ENCODE measurements at places on chromosomes 5 and 9.

DNA sequence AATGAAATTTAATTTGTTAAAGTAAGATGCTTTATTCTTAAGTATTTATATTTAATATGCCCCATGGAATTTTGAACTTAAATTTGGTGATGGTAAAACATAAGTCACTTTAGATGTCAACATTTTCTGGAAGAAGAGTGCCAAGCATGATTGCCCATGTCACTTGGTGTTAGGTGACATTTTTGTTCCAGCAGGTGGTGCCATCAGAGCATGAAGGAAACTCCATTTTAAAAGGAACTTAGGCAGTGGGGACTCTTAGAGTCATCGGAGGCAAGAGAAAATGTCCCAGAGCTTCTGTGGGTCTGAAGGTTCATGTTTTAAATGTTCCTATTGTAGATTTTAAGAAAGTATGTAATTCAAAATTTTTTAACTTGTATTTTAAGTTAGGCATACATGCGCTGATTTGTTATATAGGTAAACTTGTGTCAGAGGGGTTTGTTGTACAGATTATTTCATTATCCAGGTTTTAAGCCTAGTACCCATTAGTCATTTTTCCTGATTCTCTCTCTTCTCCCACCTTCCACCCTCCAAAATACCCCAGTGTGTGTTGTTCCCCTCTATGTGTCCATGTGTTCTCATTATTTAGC is 789.3 kb downstream of the SEMA5A start:
- no peak for DNase-seq

DNA sequence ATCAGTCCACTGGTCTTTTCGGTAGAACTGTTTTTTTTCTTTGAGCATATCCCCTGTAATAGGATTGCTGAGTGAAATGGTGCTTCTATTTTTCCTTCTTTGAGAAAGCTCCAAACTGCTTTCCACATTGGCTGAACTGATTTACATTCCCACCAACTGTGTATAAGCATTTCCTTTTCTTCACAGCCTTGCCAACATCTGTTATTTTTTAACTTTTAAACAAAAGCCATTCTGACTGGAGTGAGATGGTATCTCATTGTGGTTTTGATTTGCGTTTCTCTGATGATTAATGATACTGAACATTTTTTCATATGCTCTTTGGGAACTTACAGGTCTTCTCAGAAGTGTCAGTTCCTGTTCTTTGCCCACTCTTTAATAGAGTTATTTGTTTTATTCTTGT is 764.7 kb downstream of the MTRR start:
- no peak for DNase-seq

GRCh38 chr9:125537442-125538091 is 169.4 kb downstream of the MAPKAP1 start:
- DNase-seq, result no peak

- no peak for DNase-seq
These were observed 34.9 kb upstream of the EPB41L4B start for GRCh38 chr9:109355564-109356297.

- DNase-seq, result no peak
These were observed 63.5 kb upstream of the TBC1D2 start for GRCh38 chr9:98318834-98319478.

- DNase-seq, result no peak
These were observed 104.5 kb upstream of the NFIB start for GRCh38 chr9:14418301-14418940.

GRCh38 chr9:70257991-70258691 is 637 bp upstream of the SMC5 start:
- no peak for DNase-seq

- no peak for DNase-seq
These were observed 125.9 kb downstream of the GADD45G start for GRCh38 chr9:89730715-89731114.

- no peak for DNase-seq
These were observed 158.4 kb downstream of the ERCC6L2 start for GRCh38 chr9:96033896-96034295.

GRCh38 chr5:155342956-155343355 is 329.4 kb downstream of the KIF4B start:
- no peak for DNase-seq

DNA sequence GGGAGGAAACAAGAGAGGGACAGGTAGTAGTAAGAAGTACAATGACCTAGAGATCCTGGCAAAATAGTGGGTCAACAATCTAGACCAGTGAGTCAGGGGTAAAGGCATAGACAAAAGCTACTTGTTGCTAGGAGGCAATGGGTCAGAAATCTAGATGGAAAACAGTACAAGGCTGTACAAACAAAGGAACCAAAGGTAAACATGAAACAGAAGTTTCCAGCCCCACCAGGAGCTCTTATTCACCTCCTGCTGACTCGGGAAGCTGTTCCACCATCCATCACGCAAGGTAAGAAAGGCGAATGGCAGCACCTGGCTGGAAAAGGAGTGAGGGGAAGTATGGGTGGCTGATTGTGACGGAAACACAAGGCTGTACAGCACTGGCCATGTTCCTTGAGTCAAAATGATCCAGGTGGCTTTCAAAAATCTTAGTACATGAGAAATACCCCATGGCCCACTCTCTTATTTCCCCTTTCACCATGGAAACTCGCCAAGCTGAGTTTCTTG is 70.5 kb upstream of the RAI14 start:
- no peak for DNase-seq

GRCh38 chr9:116646661-116647514 is 40.2 kb upstream of the TRIM32 start:
- DNase-seq, result no peak

DNA sequence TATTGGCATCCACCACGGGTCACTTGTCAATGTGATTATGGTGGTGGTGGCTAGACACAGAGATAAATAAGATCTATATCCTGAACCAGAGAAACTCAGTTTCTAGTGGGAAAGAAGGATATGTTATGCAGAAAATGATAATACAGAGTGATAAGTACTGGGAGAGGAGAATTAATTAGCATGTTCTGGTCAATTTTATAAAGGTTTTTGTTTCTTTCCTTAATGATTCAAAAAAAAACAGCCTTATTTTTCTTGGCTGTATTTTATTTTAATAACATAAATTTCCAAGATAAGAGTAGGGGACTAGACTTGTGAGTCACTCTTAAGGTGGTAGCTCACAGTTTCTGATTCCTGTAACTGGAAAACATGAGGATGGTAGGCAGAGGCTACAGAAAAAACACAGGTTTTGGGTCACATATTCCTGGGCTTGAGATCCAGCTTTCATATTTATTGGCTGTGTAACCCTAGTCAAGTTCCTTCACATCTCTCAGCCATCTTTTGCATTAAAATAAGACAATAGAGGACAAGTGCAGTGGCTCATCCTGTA is 350.3 kb upstream of the RPS23 start:
- no peak for DNase-seq

DNA sequence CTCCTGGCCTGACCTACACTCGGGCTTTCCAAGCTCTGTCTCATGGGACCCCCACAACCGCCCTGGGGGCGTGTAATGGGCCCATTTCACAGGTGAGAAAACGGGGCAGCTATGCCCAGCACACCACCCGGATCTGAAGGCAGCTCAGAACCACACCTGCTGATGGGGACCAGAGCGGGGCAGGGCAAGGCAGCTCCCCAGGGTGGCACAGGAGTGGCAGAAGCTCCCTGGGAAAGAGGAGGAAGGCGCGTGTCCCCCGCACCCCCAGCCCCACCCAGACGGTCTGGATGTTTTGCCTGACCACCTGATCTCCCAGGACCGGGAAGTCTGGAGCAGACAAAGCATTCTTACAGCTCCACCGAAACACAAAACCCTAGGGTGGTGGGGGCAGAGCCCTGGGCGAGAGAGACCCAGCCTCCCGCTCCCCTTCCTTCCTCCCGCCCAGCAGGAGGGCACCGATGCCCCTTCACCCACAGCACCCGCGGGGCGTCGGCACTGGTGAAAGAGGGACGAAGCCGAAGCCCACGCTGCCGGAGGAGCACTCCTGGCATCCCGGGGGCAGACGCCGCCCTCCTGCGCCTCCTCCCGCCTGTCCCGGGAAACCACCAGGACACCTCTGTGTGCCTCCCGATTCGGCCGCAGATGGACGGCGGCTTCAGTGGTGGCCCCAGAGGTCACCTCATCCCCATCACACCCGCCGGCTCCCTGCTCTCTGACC is 14.5 kb downstream of the NOTCH1 start:
- no peak for DNase-seq

- no peak for DNase-seq
These were observed 290.4 kb upstream of the PDE4D start for GRCh38 chr5:60183881-60184280.

GRCh38 chr9:17816431-17817027 is 237.7 kb downstream of the SH3GL2 start:
- no peak for DNase-seq

DNA sequence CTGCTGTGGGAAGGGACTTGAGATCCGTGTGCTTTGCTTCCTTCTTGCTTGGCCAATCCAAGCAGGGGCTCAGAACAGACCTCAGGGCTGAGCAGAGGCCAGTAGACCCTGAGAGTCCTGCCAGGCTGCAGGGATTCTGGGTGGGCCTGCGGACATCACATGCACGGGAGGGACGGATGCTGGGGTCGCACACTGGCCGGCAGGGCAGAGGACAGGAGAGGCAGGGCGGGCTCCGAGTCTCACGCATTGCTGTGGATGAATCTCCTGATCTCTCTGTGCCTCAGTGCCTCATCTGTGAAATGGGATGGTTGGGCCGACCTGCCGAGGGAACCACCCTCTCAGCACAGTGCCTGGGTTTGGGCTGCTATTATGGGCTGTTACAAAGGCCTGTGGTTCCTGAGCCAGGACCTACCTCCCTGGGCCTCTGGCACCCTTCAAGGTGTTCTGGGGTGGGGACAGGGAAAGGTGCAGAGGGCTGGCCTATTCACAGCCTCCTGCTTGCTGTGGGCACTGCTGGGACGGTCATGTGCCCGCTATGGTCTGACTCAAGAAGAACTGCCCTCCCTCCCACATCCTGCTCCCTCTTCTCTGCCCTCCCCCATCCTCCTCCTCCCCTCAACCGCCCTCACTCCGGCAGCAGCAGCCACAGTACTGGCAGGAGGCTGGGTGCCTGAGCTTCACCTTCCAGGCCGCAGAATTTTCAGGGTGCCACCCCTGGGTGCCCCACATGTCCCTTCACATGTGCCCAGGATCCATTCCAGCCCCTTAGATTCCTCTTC is 43.3 kb downstream of the NCS1 start:
- DNase-seq, result no peak

DNA sequence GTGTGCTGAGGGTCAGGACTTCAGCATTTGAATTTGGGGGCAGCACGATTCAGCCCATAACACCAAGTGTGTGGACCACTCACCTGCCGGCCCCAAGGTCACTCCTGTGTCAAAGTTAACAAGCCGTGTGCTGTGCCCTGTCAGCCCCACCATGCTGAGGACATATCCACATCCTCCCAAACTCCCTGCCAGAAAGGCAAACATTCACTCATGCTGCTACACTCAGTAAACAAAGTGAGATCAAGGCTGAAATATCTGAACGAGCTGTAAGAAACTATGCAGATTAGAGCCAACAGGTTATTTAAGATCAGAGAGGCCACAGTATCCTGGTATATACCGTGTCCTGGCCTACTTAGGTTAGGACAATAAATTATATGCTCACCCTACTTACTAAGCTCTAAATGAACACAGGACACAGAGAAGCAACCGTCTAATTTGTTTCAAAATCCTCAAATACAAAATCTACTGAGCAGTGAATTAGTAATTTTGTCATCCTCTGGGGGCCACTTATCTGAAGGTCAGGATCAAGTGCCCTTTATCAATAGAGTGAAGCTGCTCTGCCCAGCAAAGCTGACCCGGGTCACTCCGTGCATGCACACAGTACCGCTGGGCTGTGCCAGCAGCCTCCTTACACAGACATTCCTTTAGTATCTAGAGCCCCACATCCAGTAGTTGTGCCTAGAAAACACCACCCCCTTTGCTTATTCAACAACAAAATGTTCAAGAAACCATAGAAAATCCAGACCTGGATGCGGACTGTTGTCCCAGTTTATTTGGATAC is 28.2 kb downstream of the RETREG1 start:
- DNase-seq, result no peak

- DNase-seq, result no peak
These were observed 29.9 kb downstream of the ACSL6 start for GRCh38 chr5:131981516-131981915.

- no peak for DNase-seq
These were observed 319.5 kb downstream of the ADGRV1 start for GRCh38 chr5:90878081-90878480.

DNA sequence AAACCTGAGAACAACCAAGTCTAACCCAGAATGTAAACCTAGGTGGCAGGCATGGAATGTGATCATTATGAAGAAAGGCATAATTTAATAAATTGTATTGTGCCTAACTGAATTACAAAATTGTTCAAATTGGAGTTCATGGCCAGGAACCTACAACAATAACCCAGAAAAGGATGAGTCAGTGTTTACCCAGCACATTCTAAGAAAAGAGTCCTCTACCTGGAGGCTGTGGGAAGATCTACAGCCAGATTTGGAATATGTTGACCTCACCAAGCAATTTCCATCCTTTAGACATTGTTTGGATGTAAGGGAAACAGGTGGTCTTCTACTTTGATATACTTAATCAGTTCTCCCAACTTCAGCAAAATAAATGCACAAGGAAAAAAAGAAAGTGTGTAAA is 152.2 kb downstream of the TMEM161B start:
- no peak for DNase-seq
